Hippocampal formation (tissue), 2 donors: ENCODE measurements at places on chromosomes 7 and 10.
A peak's percentile ranks its signal among the peaks of the same experiment; 100 is the strongest.

- DNase-seq: no peak
Measured at GRCh38 chr10:50653758-50654157, 30.0 kb upstream of the SGMS1 start.

DNA sequence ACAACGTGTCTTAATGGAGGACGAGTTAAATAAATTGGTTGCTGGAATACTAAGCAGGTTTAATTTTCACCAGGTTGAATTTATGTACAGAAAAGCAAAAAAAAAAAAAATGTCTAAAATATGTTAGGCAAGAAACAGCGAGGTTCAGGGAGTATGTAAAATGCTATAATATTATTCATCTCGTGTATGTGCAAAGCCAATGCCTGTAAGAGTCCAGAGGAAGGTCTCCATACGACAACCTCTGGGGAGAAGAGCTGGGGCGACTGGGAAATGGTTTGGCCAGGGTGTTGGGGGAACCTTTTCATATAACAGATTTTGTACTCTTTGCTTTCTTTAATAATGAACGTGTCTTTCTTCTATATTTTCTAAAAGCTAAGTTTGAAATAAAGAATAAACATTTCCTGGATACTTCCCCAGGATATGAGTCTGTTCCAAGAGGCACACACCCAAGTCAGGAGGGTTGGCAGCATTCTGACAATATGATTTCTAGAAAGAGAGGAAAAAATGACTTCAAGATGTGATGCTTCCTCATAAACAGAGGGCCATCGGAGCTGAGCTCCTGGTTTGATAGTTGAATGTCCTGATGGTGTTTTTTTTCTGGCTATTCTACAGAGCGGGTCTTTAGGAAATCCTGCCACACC is 208.6 kb upstream of the MGMT start:
- DNase-seq: no peak

DNA sequence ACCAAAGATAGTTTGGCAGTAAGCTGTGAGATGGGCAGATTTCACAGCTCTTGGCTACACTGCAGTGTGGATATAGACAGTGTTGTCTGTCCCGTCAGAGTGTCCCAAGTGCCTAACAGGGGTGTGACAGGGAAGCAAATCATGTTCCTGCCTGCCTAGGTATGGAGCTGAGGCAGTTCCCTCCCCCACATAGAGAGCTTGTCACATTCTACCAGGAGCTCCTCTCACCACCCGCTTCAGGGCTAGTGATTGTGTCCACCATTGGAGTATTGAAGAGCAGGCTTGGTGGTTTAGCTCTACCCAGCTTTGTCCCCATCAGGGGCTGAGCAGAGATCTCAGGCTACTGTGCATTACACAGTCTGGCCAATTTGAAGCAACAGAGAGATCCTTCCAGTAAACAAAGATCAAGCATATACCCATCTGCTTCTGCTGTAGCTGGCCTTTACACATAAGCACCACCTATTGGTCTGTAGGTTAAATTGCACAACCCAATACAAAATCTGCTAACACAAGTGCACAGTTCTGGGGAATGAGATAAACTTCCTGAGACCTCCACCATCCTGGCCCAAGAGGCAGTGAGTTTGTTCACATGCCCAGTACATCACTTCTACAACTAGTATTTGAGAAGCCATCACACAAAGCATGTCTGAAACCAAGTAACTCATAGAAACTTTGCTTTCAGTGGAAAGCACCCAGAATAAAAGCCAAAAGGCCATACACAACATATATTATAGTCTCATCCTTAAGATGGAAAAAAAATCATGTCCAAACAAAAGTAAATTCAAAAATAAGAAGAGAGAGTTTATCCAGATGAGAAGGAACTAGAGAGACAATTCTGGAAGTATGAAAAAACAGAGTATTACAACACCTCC is 67.3 kb downstream of the GLCCI1 start:
- no peak for DNase-seq

DNA sequence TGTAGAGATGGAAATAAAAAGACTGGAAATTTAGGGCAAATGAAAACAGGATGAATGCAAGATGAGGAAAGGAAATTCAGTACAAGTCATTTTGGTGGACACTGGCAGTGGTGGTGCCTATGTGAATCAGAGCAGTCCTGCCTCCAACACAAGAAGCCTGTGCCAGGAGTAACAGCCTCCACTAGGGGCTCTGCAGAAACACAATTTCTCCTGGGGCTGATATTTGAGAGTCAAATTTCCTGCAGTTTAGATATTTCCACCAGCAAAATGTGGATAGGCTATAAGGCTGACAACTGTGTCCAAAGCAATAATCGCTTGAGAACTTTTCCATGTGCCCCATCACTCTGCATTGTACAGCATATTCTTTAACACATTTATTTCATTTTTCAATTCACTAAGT is 4.7 kb upstream of the PLXDC2 start:
- DNase-seq: peak; percentile 40

GRCh38 chr7:107961405-107961804 is 41.6 kb downstream of the LAMB1 start:
- DNase-seq: no peak

- DNase-seq: no peak
Measured at GRCh38 chr7:131691454-131692130, 135.2 kb upstream of the PODXL start.

GRCh38 chr7:80232979-80233724 is 98.5 kb downstream of the GNAI1 start:
- no peak for DNase-seq

DNA sequence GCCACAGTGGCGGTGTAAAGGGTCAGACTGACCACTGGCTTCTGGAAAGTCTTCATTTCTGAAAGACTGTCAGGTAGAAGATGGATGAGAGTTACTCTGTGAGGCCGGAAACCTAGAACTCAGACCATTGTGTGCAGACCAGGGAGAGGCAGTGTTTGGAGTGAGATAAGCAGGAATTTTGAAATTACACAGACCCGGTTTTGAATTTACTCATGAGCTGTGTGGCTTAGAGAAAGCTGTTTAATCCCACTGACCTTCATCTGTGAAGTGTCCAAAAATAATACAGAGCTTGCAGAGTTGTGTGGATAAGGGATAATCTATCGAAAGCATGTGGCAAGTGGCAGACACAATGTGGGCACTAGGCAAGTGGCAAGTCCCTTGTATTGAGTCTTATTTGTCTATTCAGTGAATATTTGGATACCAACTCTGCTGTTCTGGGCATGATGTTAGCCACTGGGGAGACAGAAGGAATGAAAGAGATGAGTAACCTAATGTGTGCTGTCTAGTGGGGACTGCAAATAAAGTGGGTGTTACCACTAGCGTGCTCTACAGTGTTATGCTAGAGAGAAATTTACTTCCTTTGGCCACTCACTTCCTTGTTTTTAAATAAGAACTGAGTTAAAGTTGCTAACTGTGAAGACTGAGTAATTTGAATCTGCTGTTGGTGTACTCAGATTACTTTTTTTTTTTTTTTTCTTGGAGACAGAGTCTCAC is 69.4 kb downstream of the KIAA1217 start:
- DNase-seq: no peak
